Activated CD4-positive, alpha-beta T cell treated with anti-CD3 and anti-CD28 coated beads, Interleukin-2, amount 50 U/mL, for 1 hour (primary cell): ENCODE measurements at places on chromosomes 2 and 18.

DNA sequence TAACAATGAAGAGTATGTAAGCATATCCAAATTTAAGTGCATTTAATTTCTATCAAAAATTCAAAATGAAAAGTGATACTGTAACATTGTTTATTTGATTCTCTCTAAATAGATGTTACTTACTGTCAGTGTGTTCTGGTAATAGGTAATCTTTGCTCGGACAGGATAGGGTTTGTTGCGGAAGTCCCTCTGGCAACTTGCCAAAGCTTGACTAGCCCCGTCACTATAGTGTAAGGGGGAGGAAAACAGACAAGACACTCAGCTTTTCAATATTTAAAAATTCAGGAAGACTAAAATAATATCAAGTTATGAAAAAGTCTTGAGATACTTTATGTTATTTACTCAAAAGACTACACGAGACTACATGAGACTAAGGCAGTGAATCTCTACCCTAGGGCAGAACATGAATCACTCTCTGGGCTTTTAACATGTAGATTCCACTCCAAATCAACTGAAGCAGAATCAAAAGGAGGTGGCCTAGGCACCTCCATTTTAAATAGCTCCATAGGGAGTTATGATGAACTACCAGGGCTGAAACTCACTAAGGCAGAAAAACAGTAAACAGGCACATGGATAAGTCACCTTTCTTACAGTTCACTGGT, 5.9 kb downstream of the LMAN1 start:
- no peak for DNase-seq

DNA sequence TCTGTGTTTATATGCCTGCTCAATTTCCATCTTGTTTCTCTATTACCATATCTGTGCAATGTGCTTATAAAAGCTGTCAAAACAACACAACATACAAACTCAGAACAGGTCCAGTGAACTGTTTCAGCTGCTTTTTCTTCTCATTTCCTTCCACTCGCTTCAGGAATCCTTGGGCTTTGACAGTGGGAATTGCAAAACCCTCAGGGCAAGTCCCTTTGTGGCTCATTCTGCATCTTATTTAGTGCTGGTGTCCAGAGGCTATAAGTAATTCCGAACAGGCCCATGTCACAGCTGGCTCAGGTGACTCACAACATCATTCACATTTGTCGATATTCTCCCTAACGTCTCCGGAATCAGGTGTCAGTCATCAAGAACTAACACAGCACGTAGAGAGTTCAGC, 309.9 kb upstream of the ZNF521 start:
- DNase-seq = no peak

DNA sequence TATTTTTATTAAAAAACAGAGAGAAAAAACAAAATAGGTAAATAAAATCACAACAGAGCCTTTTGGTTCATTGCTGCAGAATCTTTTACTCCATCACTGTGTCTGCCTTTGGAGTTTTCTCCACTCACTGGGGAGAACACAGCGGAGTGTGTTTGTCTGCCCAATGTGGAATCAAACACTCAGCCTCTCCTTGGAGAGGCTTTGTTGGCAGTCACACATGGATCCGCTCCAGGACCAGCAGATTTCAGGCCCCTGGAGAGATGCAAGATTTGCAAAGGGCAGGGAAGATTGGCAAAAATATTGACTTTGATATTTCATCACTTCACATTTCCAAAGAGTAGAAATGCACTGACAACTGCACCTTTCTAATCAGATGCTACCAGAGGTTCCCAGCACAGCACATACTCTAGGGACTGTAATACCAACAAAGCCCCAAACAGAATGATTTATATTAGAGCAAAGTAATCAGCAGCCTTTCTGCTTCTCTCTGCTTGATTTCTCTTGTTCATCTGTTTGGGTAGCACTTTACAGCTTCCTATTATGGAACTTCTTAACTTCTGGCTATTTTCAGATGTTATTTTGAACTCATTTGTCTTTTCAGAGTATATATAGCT, 1898.8 kb upstream of the PIK3C3 start:
- no peak for DNase-seq

DNA sequence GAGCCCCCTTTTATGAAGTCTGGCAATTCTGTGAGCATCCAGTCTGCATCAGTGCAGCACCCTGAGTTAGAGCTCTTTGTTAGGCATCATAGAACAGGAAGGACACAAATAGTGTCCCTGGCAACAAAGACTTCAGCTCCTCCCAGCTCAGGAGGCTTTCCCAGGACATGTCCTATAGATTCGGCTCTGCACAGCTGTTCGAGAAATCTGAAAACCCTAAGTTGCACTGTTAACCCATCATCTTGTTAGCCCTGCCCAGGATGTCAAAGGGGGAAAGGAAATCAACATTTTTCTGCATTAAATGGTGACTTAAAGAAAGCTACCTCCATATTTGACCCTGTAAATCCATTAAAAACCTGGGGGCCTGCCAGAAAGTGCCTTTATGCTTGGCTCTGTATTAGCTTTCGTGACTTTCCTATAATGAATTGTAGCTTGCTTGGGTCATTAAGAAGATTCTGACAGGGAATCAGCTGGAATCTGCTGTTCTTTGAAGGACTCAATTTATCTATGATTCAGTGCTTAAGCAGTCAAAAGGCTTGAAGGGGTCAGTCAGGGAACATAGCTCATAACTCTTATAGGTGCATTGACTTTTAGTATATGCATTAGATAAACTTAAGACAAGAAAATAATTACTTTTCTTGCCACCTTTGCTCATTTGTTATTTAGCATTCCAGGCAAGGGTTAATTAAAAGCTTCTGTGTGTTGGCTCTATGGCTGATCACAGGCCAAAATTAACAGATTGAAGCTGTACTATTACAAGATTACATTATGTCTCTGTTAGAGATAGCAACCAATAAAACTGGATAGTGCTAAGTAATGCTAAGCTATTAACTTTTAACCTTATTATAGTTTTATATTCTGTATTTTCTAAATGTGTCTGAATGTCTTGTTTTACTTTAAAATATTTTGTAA, 20.6 kb downstream of the ERMN start:
- no peak for DNase-seq

DNA sequence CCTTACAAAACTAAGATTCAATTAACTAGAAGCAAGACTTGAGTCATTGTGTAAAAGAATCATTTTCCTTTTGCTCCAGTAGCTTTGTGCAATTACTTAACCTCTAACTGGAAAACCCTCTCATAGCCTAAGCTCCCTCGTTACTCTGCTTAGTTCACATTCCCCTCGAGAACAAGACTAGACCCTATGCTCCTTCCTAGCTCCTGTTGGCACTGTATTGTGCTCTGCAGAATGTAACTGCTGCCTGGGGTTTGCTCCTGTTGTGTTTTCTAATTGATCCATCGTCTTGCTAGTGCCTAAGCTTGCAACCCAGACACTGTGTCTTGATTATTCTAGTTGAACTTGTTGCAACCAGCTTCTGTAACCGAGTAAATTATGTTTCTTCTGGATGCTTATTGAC, 347.0 kb downstream of the ZNF804A start:
- no peak for DNase-seq

DNA sequence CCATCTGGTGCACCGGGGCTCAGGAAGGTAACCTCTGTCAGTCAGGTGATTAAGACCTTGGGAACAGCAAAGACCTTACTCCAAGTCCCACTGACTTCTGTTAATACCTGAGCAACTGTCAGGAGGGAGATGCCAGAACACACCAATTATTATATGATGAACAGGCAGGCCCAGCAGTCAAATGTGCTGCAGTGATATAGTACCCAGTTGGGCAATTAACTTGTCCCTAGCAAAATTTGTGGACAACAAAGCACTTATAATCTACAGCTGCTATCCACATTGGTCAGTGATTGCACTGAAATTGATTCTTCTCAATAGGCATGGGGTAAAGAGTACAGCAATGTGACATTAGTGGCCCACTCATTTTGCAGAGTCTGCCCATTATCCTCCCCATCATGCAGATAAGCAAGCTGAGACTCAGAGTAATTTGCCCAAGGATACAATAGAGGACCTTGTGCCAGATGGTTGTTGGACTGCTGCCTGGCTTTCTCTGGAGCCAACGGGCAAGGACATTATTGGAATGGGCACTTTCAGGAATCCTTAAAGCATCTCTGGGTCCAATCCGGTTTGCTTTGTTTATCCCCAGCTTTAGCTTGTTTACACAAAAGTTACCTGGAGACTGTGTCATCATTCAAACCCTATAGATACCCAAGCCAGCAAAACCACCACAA, 147.6 kb downstream of the CCBE1 start:
- DNase-seq = no peak

DNA sequence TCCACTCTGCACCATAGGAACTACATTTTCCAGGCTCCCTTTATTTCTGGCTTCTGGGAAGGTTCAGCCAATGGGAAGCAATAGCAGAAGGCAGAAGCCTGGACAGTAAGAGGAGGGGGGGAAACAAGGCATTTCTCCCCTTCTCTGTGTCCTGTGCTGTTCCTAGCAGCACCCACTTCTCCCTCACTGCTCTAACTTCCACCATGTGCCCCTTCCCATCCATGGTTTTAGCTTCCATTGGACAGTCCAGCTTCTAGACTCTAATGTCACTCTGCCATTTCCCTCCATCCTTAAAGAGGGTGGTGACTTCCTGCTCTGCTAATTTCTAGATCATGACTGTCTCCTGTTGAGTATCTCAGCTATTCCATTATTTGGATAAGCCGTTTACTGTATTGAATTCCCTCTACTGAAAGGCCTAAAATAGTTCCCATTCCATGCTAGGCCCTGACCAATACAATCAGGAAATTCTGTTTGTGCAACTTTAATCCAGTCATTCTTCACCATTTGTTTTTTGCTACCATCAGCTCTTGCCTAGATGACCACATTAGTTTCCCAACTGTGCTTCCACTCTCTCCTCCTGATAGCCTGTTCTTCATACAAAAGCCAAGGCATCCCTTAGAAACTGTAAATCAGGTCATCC, 20.8 kb upstream of the LYPD1 start:
- DNase-seq = no peak

GRCh38 chr2:1830936-1831619, 86.8 kb upstream of the PXDN start:
- no peak for DNase-seq

DNA sequence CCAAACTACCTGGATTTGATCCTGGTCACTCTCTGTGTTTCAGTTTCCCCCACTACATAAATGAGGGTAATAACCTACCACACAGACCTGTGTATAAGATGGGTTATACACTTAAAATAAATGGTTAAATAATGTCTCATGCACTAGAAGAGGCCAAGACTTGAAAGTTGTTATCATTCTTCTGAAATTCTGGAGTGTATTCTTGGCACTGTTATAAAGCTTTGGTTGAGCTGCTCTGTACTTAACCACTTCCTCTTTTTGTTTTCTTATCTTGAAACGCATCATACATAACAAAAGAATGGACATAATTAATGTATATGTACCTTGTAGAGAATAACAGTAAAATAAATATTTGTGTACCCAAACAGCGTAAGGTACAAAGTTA, 281.0 kb downstream of the AFF3 start:
- no peak for DNase-seq

DNA sequence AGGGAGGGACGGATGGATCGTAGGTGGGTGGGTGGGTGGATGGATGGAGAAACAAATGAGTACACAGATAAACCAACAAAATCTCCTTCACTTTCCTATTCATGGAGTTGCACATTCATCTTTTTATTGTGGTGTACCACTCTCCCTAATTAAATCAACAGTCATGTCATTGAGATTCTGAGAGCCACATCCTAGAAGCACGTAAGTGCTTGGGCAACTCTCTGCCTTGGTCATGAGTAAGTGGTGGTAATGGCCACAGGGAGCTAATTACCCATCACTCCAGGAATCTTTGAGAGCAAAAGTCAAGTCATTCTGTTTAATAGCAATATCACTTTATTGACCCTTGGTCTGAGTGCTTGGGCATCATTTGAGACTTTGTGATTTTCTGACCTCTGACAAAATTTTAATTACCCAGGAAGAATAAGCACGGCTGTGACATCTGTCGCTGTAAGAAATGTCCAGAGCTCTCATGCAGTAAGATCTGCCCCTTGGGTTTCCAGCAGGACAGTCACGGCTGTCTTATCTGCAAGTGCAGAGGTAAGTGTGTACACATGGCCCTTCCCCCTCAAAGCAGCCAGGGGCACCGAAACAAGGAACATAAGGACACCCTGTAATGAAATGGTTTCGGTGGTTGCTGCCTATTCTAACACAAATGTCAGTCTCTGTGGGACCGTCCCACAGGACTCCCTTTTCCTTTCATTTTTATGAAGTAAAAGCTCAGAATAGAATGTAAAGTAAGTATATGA, 85.9 kb downstream of the FEZ2 start:
- DNase-seq = no peak

DNA sequence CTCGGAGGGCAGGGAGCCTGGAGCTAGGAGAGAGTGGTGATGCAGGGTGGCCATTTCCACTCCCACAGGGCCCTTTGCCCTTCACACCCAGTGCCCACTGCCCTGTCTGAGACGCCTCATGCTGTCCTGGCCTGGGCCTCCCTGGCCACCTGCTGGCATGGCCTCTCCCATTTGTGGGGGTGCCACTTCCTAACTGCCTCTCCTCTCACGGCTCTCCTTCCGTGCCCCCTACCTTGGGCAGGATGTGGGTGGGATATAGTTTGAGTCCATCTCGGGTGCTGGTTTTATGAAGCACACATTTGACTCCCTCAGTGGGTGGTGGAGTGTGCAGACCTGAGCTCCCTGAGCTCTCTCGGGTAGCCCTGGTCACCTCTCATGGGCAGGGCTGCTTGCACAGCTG, 46.0 kb downstream of the DGKD start:
- DNase-seq = no peak

DNA sequence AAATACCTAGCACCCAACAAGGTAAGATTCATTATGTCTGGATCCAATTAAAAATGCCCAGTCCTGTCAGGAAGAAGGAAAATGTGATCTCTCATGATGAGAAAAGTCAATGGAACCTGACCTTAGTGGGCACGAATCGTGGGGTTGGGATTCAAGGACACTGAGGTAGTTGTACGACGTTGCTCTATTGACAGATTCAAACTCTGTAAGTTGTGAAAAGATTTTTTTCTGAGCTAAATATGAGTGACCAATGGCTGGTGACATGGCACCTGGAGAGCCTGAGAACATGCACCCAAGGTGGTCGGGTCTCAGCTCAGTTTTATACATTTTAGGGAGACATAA, 148.2 kb downstream of the NDUFA10 start:
- DNase-seq = no peak

DNA sequence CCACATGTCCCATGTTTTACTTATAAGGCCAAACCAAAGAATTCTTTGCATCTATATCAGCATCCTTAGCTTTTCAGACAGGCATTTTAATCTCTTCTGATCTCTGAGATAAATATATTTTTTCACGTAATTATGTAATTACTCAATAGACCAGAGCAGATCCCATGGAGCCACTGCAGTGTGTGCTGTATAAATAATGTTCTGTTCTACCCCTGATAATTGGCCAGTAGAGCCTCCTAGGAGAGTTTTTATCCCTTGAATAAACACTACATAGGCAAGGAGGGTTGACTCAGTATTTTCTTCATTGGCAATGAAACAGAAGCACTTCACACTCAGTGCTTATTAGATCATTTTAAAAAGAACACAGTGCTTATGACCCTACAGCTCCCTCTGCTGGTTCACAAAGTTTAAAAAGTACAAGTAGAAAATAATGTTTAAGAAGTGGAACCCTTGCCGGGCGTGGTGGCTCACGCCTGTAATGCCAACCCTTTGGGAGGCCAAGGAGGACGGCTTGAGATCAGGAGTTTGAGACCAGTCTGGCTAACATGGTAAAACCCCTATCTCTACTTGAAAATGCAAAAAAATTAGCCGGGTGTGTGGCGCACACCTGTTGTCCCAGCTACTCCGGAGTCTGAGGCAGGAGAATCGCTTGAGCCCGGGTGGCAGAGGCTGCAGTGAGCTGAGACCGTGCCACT, 91.9 kb downstream of the PPP1R1C start:
- no peak for DNase-seq

GRCh38 chr18:31612124-31612523, 20.4 kb downstream of the TTR start:
- no peak for DNase-seq
